ENCODE measurements at places on chromosomes 1 and 21. TPM values are rescaled to one million over a fixed set of nuclear protein-coding genes. Genes with fewer than 3 reads are reported as not detected.

Gene TMEM54
- total RNA-seq: 33.5 TPM

Gene SLFNL1
- 0.14 TPM for total RNA-seq

Gene F13B
- total RNA-seq: not detected

Gene AGMAT
- total RNA-seq: 0.14 TPM
